Right hindlimb (tissue), 1 donor: ENCODE measurements at places on chromosomes 2 and 18.

- DNase-seq: no peak
Measured at GRCh38 chr2:29802986-29803385, 118.4 kb downstream of the ALK start.

DNA sequence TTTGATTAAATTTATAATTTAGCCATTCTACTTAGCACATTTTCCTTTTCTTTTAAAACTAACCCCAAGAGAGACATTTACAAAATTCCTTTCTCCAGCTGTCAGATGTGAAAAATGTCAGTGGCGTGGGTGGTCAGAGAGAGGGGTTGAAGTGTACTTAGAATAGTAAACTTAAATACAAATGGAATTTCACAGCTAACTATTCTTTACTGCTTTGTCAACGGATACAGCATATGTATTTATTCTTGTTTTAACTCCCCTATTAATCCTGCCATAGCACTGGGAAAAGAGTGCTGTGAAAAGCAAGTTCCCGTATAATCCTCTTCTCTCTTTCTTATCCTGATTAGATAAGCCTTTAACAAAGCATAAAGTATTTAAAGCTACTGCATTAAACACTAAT lies 191.4 kb upstream of the CHAC2 start:
- DNase-seq: no peak

GRCh38 chr2:109211315-109211714 lies 82.3 kb downstream of the SH3RF3 start:
- DNase-seq: no peak

- DNase-seq: no peak
Measured at GRCh38 chr18:31513189-31513935, 15.4 kb downstream of the DSG2 start.

- DNase-seq: no peak
Measured at GRCh38 chr2:216352653-216353270, 19.5 kb downstream of the MARCHF4 start.

- DNase-seq: peak; percentile 42
Measured at GRCh38 chr18:39840406-39840805, 2114.6 kb upstream of the PIK3C3 start.

- DNase-seq: no peak
Measured at GRCh38 chr2:44578471-44579093, 216.8 kb downstream of the CAMKMT start.

DNA sequence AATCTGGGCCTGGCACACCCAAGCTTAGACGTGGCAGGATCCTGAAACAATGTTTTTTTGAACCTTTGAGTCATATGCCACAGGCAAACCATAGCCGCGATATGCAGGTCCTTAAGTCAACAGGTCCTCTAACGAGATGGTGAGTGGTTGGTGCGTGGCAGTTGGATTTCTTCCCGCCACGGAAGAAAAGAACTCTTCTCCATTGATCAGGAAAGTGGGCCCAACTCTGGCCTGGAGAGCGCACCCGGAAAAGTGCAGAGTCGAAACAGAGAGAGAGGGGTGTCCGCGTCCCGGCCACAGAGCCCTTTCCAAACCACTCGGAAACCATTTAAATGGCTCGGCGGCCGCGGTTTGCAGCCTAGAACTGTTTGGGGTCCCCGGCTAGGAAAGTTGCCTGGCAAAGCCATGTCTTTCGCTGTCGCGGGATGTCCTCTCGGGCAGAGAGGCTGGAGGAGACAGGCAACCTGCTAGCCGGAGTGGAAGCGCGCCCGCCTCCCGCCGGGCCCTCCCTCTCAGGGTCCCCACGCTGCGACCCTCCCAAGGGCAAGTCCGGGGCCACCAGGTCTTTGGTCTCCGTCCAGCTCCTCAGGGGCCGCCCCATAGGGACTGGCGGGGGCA lies 777 bp downstream of the GALNT3 start:
- DNase-seq: peak; percentile 30

- no peak for DNase-seq
Measured at GRCh38 chr2:68203587-68203986, 45.9 kb downstream of the PNO1 start.

- peak; percentile 19 for DNase-seq
Measured at GRCh38 chr18:40531051-40531450, 1424.0 kb upstream of the PIK3C3 start.

GRCh38 chr2:222693837-222694236 lies 22.4 kb downstream of the MOGAT1 start:
- DNase-seq: no peak

DNA sequence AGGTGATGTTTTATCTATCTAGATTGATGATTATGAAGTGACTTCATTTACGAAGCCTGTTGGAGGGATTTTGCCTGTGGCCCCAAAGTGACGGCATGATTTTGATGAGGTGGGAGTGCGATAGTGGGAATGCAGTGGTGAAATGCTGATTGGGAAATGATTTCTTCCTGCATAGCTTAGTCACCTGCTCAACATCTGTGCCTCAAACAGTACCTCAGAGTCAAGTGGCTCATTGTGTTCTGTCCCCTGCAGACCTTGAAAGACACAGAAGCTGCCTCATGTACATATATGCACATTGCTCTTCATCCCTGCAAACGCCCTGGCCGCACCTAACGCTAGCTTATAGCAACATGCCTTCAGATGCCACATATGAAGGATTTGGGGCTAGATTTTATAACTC lies 201.2 kb downstream of the TPGS2 start:
- DNase-seq: no peak

DNA sequence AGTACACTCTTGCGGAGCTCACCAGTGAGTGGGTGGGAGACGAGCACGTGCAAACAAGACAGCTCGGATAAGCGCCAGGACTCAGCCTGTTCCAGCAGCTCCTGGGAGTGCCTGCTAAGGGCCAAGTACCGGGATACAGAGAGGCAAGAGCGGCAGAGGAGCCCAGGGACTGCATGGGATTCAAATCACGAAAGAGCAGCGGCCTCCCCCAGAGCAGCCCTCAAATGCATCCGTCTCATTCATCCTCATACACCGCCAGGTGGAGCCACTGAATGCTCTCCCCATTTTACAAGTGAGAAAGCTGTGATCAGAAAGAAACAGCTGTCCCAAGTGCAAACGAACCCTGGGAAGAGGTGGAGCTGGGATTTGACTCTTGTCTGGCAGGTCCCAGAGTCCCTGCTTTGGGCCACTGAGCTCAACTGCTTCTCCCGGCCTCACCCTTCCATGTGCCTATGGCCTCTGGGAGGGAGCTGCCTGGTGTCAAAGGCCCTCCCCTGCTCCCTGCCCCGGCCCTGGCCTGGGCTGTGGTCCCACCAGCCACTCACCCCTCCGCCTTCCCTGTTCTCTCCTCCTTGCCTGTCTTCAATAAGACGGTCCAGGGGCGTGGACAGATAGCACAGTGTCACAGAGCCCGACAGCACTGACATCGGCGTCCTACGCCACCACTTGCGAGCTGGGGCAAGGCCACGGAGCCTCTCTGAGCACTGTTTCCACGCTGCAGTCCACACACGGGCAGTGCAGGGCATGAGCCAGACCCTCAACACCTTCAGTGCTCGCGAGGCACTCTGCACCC lies 72.8 kb upstream of the TAF1B start:
- DNase-seq: peak; percentile 84

GRCh38 chr18:35941299-35941698 lies 31.2 kb upstream of the RMP24 start:
- DNase-seq: no peak

DNA sequence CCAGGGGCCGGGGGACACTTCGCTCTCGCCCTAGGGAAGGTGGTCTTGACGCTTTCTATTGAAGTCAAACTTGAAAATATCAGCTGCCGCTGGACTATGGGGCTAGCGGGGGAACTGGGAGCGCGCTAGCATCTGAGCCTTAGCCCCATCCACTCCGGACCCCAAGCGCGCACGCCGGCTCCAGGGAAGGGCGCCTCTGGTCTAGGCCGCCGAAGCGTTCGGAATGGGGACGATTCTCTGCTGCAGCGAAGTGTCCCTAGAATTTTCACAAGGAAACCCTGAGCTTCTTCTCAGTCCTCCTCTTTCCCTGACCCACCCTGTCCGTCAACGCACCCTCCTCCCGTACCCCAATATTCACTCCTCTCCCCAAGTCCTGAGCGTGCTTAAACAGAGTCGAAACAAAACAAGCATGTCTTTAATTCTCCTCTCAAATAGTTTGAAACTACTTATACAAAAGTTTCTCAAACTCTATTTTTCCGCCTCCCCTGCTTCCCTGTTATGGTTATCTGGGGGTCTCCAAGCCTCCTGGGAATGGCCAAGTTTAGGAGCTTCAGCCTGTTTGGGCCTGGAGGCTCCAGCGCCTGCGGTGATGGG lies 5.0 kb downstream of the RAX start:
- no peak for DNase-seq

DNA sequence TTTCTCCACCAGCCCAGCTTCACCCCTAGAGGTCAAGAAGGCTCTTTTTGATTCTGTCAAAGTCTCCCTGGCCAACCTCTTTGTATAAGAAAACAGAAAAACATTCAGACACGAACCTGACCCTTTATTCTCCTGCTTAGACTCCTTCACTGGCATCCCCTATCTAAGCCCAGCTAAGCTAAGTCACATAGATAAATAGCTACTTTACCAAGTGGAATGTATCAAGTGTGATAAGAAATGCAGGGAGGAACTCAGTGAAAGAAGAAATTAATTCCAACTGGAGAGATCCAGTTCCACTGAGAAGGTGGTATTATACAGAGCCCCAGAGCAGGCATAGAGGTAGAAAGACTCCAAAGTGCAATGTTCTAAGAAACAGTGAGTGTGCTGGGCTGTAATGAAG lies 489.5 kb downstream of the TNS1 start:
- DNase-seq: no peak

DNA sequence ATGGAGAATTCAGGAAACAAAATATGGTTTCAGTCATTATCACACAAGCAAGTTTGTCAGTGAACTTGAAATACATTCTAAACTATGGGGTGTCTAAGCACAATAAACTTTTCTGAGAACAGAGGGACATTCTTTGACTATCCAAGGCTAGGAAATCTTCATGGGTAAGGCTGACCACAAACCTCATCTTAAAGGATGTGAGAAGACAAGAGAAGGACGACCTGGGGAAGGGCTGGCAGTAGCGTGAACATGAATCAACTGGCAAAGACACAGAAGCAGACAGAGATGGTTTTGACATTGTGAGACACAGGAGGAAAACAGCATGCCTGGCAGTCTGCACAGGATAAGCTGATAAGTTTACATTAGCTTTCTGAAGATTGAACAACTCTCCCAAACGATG lies 752.4 kb upstream of the SLC8A1 start:
- no peak for DNase-seq

- DNase-seq: peak; percentile 51
Measured at GRCh38 chr2:1397350-1397749, 15.9 kb upstream of the TPO start.

- no peak for DNase-seq
Measured at GRCh38 chr2:215427585-215427984, 8.3 kb downstream of the FN1 start.

DNA sequence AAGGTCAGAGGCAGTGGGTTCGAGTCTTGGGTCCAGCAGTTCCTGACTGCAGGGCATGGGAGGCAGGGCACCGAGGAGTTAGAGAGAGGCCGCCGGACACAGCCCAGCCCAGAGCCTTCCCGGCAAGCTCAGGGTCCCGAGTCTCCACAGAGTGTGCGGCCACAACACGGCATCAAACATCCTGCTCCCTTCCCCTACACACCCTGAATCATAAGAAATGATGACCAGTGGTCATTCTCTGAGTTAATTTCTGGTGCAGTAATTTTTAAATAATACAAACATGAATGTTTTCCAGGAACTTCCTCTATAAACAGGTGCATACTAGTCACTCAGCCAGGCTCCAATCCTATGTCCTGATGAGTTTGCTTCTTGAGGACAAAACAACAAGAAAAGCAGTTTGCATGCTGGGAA lies 118.0 kb downstream of the PXDN start:
- DNase-seq: no peak

DNA sequence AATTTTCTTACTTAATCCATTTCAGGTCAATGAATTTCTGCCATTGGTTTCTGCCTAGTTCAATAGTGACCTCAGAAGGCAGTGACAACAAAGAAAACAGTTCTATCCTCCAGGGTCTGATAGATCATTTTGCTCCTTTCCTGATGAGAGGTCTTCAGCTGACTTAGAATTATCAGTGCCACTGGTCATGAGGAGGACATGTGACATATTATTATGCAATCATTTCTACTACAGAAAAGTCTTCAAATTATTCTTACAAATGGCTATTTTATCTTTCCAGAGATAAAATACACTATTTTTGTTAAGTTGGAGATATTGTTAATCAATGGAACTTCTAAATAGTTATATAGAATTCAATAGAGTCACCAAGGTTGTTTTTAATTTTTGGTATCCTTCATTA lies 360.0 kb upstream of the GALNT5 start:
- no peak for DNase-seq

- no peak for DNase-seq
Measured at GRCh38 chr18:46731316-46731715, 25.5 kb downstream of the ST8SIA5 start.

- DNase-seq: peak; percentile 44
Measured at GRCh38 chr2:120174963-120175581, 48.1 kb downstream of the TMEM185B start.

DNA sequence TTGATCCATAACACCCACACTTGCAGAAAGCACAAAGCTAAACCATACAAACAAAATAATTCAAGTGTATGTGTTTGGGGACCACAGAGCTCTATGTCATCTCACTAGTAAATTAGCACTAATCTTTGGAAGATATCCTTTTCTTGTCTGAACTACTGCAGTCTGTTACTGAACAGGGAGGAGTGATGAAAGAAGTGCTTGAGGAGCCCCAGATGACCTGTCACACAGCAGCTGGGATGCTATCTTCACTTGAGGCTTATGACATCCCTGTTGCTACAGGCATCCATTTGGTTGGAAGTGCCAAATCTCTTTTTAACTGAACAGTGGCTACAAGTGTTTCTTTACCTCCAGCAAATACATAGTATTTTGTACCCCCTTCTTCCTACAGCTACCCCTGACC lies 386.3 kb upstream of the CHAC2 start:
- no peak for DNase-seq

- no peak for DNase-seq
Measured at GRCh38 chr2:368386-368785, 80.5 kb upstream of the ALKAL2 start.

- DNase-seq: no peak
Measured at GRCh38 chr2:207163053-207163755, 2.5 kb downstream of the KLF7 start.

GRCh38 chr2:173496746-173497145 lies 142.1 kb downstream of the CDCA7 start:
- DNase-seq: no peak

GRCh38 chr2:101828257-101828656 lies 130.8 kb downstream of the MAP4K4 start:
- DNase-seq: no peak

DNA sequence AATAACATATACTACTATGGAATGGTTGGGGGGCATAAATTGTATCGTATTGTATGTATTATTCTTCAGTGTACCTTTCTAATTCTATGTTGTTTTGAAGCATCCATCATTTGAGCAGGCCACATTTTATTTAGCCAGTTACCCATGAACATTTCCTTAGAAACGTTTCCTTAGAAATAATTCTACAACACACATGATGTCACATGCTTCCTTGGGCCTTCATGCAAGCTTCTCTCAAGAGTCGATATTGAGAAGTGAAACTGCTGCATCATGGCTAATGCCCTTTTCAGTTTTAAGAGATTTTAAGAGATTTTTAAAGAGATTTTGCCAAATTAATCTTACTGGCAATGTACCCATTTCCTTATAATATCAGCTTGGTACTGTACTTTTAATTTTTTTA lies 63.9 kb downstream of the ALPK2 start:
- no peak for DNase-seq

- no peak for DNase-seq
Measured at GRCh38 chr2:73197579-73197978, 4.8 kb upstream of the NOTO start.

GRCh38 chr2:22027345-22028005 lies 903.7 kb downstream of the TDRD15 start:
- peak; percentile 27 for DNase-seq
